ENCODE measurements at places on chromosomes 13 and 19. TPM values are rescaled to one million over a fixed set of nuclear protein-coding genes. Genes with fewer than 3 reads are reported as not detected.

The EFNA2 gene
- total RNA-seq: 2.1 TPM

The TINCR gene
- 3.4 TPM for total RNA-seq

The RASAL3 gene
- total RNA-seq: not detected

The CUL4A gene
- 61.1 TPM for total RNA-seq

The FGF22 gene
- total RNA-seq: 0.43 TPM

The SIGLEC9 gene
- total RNA-seq: not detected

The ACER1 gene
- total RNA-seq: not detected

The IL12RB1 gene
- not detected for total RNA-seq

The SLC17A7 gene
- total RNA-seq: 0.49 TPM

The ZNF331 gene
- 13.3 TPM for total RNA-seq

The CYSLTR2 gene
- total RNA-seq: not detected

The DAND5 gene
- not detected for total RNA-seq

The IQCN gene
- total RNA-seq: 0.55 TPM

The PALM gene
- total RNA-seq: 17.0 TPM
